Upper lobe of right lung (tissue), 1 donor: ENCODE measurements at places on chromosomes 5 and 9. TPM values are rescaled to one million over a fixed set of nuclear protein-coding genes. Genes with fewer than 3 reads are reported as not detected.
A peak's percentile ranks its signal among the peaks of the same experiment; 100 is the strongest.

DNA sequence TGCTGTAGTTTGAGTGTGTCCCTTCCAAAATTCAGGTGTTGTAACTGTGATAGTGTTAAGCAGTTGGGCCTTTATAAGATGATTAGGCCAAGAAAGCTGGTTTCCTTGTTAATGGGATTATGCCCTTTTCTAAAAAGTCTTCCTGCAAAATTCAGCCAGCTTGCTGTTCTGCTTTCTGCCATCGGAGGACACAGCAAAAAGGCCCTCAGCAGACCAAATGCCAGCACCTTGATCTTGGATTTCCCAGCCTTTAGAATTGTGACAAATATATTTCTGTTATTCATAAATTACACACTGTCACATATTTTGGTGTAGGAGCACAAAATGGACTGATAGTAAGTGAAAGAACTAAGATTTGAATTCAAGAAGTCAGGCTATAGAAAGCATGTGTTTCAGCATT, 203.2 kb downstream of the IZUMO3 start:
- no peaks in the 10 kb centered on the region for H3K27me3 ChIP-seq
- DNase-seq = no peak
- H3K4me3 ChIP-seq = no peak overlapping the region
- no peaks in the 10 kb centered on the region for H3K4me1 ChIP-seq
- no peak overlapping the region for H3K27ac ChIP-seq

The GCNT4 gene
- total RNA-seq = 2.8 TPM

DNA sequence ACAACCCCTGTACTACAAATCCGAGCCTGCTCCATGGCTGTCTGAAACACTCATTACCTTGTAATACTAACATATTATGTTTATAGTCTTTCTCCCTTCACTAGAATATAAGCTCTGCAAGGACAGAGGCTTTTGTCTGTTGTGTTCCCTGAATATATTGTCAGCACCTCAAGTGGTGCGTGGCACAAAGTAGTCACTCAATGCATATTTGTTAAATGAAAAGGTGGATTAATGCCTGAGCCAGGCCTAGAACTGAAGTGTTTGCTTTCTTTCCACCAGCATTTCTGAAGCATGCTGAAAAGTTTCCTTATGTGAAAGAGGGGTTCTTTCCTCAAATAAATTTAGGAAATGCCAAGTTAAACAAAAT, 36.3 kb downstream of the ELL2 start:
- no peak for DNase-seq
- no peaks in the 10 kb centered on the region for H3K27me3 ChIP-seq
- no peak overlapping the region for H3K27ac ChIP-seq
- H3K4me1 ChIP-seq = peaks cover 17% of the 10 kb centered on the region
- H3K36me3 ChIP-seq = no peaks in the 10 kb centered on the region
- no peak overlapping the region for H3K4me3 ChIP-seq

DNA sequence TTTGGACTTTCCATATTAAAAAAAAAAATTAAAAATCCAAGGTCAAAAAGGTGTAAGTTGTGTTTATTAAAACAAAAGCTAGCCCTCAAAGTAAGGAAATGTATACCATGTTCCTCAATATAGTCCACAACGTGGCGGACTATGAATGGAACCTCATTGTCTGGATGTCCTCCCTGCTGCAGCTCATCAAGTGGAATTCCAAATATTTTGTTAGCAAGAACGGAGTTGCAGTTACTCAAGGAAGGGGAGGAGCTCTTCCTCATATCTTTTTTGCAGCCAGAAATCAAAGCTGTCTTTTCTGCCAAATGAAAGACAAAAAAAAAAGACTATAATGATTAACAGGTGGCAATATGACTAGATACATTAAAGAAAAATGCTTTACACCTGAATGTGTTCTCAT, 14.0 kb downstream of the FAM13B start:
- no peaks in the 10 kb centered on the region for H3K27me3 ChIP-seq
- no peak overlapping the region for H3K4me3 ChIP-seq
- H3K4me1 ChIP-seq = peaks cover 4% of the 10 kb centered on the region

- no peak overlapping the region for H3K4me3 ChIP-seq
- no peak for DNase-seq
Measured at GRCh38 chr5:79691007-79691406, 1.4 kb downstream of the CMYA5 start.

The SAPCD2 gene
- 0.84 TPM for total RNA-seq

The SOHLH1 gene
- not detected for total RNA-seq

GRCh38 chr5:19193631-19194030, 794.4 kb downstream of the CDH18 start:
- no peaks in the 10 kb centered on the region for H3K36me3 ChIP-seq
- H3K27ac ChIP-seq = no peak overlapping the region
- no peaks in the 10 kb centered on the region for H3K4me1 ChIP-seq
- no peak for DNase-seq
- H3K4me3 ChIP-seq = no peak overlapping the region
- H3K27me3 ChIP-seq = no peaks in the 10 kb centered on the region

DNA sequence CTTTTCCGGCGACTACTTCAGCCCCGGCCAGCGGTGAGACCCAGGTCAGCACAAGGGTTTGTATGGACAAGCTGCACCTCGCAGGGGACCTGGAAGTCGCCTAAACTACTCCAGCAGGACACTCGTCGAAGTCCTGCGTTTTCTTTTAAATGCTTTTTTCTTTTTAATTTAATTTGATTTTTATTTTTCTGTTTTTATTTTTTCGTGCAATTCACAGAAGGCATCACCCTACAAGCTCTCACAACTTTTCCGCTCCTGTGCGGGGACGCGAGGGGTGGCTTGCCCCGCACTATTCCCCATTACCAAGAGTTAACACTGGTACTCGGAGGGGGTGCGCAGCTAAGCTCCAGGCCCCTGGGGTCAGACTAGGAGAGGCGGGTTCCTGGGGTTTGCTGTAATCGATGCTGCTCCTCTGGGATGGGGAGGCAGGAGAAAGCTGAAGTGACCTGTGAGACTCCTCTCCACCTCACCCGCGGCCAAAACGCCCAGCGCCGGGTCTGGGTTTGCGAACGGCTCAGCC, 1.3 kb downstream of the EDIL3 start:
- H3K27me3 ChIP-seq = peaks cover 16% of the 10 kb centered on the region
- H3K27ac ChIP-seq = peak overlapping the region; percentile 64
- H3K36me3 ChIP-seq = no peaks in the 10 kb centered on the region
- H3K4me1 ChIP-seq = no peaks in the 10 kb centered on the region
- DNase-seq = peak; percentile 62

DNA sequence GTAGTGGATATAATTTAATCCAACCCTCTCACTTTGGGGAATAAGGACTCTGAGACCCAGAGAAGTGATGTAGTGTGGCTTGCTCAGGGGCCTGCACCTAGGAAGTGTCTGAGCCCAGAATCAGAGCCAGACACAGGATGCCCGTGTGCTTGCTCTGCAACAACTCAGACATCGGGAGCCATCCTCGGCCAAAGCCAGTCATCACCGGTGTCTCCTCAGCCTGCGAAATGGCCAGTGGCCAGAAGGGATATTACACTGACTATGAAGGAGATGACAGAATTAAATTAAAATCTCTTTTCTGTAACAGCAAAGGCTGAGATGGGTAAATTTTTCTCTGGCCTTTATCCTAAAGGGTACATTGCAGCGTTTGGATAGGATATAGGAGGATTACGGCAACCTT, 102.9 kb downstream of the MARCHF11 start:
- H3K27me3 ChIP-seq = no peaks in the 10 kb centered on the region
- no peak for DNase-seq
- no peak overlapping the region for H3K4me3 ChIP-seq
- H3K27ac ChIP-seq = no peak overlapping the region
- no peaks in the 10 kb centered on the region for H3K4me1 ChIP-seq
- no peaks in the 10 kb centered on the region for H3K36me3 ChIP-seq

GRCh38 chr9:138049779-138050471, 172.3 kb downstream of the CACNA1B start:
- no peak overlapping the region for H3K27ac ChIP-seq
- H3K4me3 ChIP-seq = no peak overlapping the region
- no peaks in the 10 kb centered on the region for H3K36me3 ChIP-seq
- H3K4me1 ChIP-seq = no peaks in the 10 kb centered on the region

DNA sequence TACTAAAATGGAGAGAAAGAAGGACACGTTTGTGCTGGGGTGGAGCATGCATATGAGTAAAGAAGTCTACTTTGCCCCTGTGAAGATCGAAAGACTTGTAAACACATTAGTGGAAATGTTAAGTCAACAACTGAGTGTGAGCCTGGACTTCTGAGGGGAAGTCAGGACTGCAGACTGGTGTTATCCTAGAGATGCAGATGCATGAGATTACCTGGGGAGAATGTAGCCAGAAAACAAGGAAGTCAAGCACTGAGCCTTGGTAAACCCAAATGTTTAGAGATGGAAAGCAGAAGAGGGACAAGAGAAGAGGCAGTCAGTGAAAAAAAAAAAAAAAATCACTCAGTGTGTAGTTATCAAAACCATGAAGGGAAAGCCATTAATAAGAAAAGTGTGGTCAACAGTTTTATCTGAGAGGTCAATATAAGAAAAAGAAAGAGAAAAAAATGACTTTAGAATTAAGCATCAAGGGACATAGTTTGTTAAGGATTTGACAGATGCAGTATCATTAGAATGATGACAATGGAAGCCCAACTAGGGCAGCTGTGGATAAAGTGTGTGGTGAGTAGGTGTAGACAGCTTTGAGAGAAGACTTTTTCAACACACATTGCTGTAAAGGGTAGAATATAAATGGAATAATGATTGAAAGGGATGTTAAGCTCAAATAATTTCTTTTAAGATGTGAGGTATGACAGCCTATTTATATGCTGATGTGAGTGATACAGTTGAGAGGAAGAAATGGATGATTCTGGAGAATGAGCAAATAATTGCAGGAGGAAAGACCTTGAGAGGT, 22.2 kb downstream of the JAKMIP2 start:
- H3K4me1 ChIP-seq = no peaks in the 10 kb centered on the region
- DNase-seq = no peak
- H3K27me3 ChIP-seq = no peaks in the 10 kb centered on the region
- no peaks in the 10 kb centered on the region for H3K36me3 ChIP-seq
- H3K27ac ChIP-seq = no peak overlapping the region
- no peak overlapping the region for H3K4me3 ChIP-seq

DNA sequence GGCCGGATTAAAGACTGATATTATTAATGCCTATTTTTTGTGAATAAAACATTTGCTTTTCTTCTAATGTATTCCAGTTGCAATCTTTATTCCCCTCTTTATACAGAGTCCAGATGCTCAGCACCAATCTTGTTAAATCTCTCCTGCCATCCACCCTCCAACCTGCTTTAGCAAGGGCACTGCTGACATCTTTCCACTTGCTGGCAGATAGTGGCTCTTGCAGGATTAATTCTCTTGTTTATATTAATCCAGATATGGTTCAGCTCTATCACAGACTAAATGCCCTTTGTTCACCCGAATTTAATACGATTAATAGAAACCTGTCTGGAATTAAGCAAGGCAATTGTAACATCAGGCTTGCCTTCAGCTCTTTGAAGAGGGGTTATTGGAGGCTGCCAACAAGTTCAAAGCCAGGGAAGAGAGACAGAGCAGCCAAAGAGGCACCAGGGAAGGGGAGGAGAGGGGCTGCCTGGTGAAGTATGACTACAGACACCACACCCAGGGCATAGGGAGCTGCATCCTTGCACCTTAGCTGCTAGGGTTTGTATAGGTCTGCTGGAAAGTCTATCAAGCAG, 236.2 kb downstream of the SAXO1 start:
- DNase-seq = no peak
- H3K36me3 ChIP-seq = no peaks in the 10 kb centered on the region
- no peaks in the 10 kb centered on the region for H3K4me1 ChIP-seq
- no peak overlapping the region for H3K4me3 ChIP-seq
- H3K27me3 ChIP-seq = no peaks in the 10 kb centered on the region

DNA sequence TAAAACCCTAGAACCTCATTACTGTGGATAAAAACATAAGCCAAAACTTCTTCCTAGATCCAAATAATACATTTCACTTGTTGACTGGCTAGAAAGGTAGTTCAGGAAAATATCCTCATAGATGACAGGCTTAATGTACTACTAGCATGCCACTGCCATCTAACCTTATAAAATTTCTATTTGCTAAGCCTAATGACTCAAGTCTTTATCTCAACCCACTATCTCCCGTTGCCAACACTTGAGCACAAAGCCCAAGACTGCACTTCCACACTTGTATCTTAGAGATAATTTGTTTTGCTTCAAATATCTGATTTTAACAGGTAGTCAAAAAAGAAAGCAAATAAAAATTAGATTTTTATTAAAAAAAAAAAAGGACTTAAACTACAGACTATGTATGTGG, 42.7 kb downstream of the FBXL17 start:
- H3K27ac ChIP-seq = no peak overlapping the region
- H3K4me1 ChIP-seq = no peaks in the 10 kb centered on the region
- H3K4me3 ChIP-seq = no peak overlapping the region
- peaks cover 4% of the 10 kb centered on the region for H3K36me3 ChIP-seq

- peaks cover 5% of the 10 kb centered on the region for H3K4me1 ChIP-seq
- DNase-seq = peak; percentile 91
- no peaks in the 10 kb centered on the region for H3K36me3 ChIP-seq
- no peak overlapping the region for H3K4me3 ChIP-seq
- no peak overlapping the region for H3K27ac ChIP-seq
- no peaks in the 10 kb centered on the region for H3K27me3 ChIP-seq
Measured at GRCh38 chr9:128438343-128439109, 17.3 kb upstream of the ODF2 start.

DNA sequence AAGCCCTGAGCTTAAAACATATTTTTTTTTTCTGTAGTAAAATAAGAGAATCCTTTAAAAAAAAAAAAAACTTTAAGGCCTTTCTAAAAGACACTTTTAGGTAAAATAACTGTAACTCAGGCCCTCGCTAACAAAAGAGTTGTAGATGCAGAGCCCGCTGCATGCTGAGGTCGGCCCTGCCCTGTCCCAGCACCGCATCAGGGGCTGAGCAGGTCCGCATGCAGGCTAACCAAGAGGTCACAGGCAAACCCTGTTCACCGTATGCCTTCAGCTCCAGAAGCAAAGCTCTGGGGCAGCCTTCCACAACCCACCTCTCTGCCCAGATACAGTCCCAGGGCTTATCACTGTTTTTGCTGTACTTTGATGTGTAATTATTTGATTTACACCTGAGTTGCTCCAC, 216.1 kb downstream of the GNA14 start:
- H3K4me1 ChIP-seq = peaks cover 6% of the 10 kb centered on the region
- H3K27ac ChIP-seq = no peak overlapping the region
- no peaks in the 10 kb centered on the region for H3K27me3 ChIP-seq
- H3K4me3 ChIP-seq = no peak overlapping the region
- no peak for DNase-seq

The PCDHB8 gene
- 2.4 TPM for total RNA-seq

DNA sequence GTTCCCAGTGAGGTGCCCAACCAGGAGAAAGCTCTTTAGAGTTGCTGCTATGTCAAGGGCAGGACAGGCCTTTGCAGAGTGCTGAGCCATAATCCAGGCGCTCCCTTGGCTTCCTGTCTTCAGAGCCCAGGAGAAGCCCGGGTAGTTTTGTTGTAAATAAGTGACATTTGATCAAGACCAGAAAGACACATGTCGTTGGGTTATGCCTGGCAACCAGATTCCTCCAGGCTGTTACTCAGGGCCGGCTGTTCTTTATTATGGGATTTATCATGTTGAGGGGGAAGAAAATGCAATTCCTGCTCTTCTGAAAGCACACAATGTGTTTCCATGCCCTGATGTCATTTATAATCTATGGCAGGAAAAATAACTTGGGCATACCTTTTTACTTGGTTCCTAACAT, 39.3 kb upstream of the SEMA4D start:
- H3K27me3 ChIP-seq = no peaks in the 10 kb centered on the region
- DNase-seq = no peak
- no peak overlapping the region for H3K4me3 ChIP-seq
- H3K36me3 ChIP-seq = no peaks in the 10 kb centered on the region

The CATSPER3 gene
- total RNA-seq = 0.87 TPM

GRCh38 chr5:38739705-38740045, 106.1 kb upstream of the OSMR start:
- no peak overlapping the region for H3K4me3 ChIP-seq
- DNase-seq = no peak
